Effector CD8-positive, alpha-beta T cell (primary cell): ENCODE measurements at places on chromosomes 11 and 22.

DNA sequence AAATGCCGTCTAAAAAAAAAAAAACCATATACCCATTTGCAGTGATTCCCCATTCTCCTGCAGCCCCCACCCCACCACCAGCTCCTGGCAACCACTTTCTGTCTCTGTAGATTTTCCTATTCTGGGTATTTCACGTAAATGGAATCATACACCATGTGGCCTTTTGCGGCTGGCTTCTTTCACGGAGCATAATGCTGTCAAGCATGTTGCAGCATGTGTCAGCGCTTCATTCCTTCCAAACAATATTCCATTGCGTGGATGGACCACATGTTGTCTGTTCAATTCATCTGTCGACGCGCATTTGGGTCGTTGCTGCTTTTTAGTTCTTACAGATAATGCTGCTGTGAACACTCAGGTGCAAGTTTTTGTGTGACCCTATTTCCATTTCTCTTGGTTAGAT, 14.8 kb upstream of the EMID1 start:
- no peak for DNase-seq

GRCh38 chr11:7462706-7463105, 22.6 kb upstream of the OLFML1 start:
- no peak for DNase-seq

- no peak for DNase-seq
Observed at GRCh38 chr11:79013509-79013908, 427.3 kb downstream of the TENM4 start.

GRCh38 chr11:87114093-87114492, 76.4 kb downstream of the TMEM135 start:
- DNase-seq = no peak

- DNase-seq = no peak
Observed at GRCh38 chr11:127627204-127627603, 626.6 kb upstream of the KIRREL3 start.

DNA sequence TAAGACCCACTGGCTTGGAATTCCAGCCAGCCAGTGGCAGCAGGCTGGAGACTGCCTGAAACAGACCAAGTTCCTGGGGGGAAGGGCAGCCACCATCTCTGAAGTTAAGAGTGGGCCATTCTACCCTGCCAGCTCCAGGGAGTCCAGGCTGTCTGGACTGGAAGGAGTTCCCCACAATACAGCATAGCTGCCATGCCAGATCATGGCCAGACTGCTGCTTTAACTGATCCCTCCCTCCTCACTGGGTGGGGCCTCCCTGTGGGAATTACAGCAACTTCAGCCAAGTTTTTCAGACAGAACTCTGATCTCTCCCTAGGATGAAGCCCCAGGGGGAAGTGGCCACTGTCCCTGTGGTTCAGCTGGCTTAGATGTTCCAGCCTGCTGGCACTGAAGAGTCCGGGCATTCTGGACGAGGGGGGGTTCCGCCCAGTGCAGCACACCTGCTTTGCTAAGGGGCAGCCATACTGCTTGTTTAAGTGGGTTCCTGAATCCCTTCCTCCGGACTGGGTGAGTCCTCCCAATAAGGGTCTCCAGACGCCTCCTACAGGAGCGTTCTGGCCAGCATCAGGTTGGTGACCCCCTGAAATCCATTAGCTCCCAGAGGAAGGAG, 455.4 kb downstream of the DLG2 start:
- no peak for DNase-seq

- DNase-seq = no peak
Observed at GRCh38 chr11:17922416-17922788, 90.4 kb downstream of the SERGEF start.

GRCh38 chr11:118086913-118087768, at the start of gene SMIM35:
TSS of gene SMIM35 (minus strand) at chr11:118086963. CDS start at chr11:118086757, 206 bp downstream.
- no peak for DNase-seq

GRCh38 chr22:49212466-49212865, 615.2 kb downstream of the BRD1 start:
- no peak for DNase-seq

DNA sequence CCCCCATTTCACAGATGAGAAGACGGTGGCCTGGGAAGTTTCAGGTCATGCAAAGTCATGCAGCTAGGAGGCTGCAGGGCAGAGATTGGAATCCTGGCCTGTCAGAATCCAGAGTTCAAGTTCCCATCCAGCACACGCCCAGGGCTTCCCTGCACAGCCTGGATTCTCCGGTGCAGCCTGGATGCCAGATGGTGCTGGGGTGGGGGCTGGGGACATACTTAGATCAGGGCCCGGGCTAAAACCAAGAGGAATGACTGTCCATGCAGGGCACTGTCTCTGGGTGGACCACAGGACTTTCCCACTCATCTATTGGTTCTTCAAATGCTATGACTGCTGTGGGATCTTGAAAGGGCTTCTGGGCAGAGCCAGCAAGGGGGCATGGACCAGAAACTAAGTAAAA, 24.6 kb downstream of the LMO1 start:
- no peak for DNase-seq

- DNase-seq = no peak
Observed at GRCh38 chr11:73324665-73325035, 16.6 kb downstream of the ARHGEF17 start.

GRCh38 chr11:61460474-61460881, 30.6 kb downstream of the SDHAF2 start:
- no peak for DNase-seq

DNA sequence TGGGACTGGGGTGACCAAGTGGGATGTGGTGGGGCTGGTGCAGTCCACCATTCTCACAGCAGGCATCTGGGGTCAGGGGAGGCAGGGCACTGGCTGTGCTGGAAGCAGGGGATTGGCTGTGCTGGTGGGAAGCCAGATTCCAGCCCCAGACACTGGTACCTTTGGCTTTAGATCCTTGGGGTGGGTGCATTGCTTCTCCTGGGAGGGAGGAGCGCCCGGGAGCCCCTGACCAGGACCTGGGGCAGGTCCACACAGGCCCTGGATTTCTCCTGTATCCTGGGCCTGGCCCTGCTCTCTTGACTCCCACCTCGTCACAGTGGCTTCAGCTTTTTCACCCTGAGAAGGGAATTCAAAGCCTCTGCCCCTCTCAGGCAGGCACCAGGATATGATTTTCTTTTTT, 38.5 kb downstream of the ST3GAL4 start:
- no peak for DNase-seq

DNA sequence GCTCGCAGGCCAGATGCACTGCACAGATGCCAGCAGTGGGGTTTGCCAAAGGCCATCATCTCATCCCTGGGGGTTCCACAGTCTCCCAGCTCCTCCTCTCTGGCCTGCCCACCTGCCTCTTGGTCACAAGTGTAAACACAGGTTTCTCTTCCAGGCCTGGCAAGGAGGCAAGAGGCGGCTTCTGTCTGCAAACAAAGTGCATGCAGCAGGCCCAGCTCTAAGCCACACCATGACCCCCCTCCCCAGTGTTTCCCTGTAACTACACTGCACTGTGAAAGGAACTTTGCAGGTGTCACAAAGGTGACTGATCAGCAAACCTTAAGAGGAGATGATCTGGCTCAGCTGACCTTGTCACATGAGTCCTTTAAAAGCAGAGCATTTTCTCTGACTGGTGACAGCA, 26.2 kb upstream of the SHISAL1 start:
- DNase-seq = no peak

DNA sequence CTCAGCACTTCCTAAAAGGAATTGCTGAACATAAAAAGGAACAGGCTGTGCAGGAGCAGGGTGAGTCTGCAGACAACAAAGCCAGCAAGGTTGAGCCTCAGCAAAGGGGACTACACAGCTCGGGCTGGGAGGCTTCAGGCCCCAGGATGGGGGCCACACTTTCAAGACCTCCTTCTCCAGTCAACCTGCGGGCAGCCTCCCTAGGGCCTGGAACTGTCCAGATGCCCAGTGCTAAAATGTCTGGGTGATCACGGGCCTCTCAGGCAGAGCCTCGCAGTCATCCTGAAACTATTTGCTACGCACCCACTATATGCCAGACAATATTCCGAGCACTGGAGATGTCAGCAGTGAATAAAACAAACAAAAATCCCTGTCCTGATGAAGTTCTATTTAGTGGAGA, 3.9 kb upstream of the NEFH start:
- no peak for DNase-seq

DNA sequence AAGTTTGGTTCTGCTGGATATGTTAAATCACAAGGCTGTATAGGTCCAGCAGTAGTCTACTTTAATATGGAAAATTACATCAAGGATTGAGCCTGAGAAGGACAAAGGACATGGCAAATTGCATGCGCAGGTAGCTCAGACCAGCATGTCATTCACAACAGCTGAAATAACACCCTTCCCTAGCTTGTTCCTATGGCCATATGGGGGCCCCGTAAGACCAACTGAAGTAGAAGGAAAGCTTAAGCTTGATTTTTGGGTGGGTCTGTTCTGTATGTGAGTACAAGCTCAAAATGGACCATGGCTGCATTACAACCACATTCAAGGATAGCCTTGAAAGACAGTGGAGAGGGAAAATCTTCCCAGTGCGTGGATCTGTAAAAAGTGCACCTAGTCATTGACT, 20.6 kb upstream of the PDE3B start:
- no peak for DNase-seq

- no peak for DNase-seq
Observed at GRCh38 chr22:26887456-26887855, 230.1 kb downstream of the MIAT start.

GRCh38 chr22:33051960-33052839, 6.0 kb downstream of the SYN3 start:
- DNase-seq = no peak
